Kidney epithelial cell (primary cell): ENCODE measurements at places on chromosomes 1 and 21.

- DNase-seq: no peak
These were observed 39.1 kb upstream of the NHLH2 start for GRCh38 chr1:115879977-115880376.

DNA sequence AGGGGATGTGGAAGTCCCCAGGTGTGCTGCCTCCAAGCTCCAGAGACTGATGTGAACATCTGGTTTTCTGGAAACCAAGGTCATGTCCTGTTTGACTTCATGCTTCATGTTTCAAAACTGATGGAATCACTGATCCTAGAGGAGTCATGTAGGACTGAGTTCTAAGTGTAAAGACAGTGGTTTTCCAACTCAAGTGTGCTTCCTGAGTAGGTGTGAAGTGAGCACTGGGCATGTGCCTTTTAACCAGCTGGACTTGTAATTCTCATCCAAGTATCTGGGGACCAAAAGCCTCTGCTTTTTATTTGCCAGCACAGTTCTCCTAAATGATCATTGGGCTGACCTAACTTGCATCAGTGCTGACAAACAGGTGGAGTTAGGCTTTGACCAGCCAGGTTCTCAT lies 36.9 kb downstream of the ABCA4 start:
- no peak for DNase-seq

DNA sequence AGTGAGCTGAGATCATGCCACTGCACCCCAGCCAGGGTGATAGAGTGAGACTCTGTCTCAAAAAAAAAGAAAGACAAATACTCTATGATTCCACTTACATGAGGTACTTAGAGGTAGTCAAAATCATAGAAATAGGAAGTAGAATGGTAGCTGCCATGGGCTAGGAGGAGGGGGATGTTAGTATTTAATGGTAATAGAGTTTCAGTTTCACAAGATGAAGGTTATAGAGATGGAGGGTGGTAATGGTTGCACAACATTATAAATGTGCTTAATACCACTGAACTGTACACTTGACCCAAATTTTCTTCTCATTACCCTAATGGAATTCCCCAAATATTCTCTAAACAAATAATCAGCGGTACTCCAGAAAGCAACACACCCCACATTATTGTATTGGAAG lies 12.8 kb downstream of the EIF2B3 start:
- DNase-seq: no peak

DNA sequence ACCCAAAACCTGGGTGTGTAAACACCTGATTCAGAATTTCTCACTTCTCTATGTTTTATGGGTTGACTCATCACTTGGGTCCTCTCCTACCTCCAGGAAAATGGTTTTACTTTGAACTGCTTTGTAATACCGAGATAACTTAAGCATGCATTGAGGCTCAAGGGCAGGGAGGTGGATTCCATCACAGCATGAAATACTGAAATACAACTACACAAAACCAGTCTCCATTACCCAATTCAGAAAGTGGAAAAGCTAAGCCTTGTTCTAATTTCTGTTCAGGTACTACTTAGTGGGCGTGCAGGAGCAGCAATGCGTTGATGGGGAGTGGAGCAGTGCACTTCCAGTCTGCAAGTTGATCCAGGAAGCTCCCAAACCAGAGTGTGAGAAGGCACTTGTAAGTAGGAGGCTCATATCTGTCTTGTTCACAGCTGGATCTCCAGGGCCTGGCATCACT lies 6.1 kb upstream of the C4BPA start:
- DNase-seq: no peak

- no peak for DNase-seq
These were observed 3.7 kb downstream of the ZBED6 start for GRCh38 chr1:203799157-203799556.

DNA sequence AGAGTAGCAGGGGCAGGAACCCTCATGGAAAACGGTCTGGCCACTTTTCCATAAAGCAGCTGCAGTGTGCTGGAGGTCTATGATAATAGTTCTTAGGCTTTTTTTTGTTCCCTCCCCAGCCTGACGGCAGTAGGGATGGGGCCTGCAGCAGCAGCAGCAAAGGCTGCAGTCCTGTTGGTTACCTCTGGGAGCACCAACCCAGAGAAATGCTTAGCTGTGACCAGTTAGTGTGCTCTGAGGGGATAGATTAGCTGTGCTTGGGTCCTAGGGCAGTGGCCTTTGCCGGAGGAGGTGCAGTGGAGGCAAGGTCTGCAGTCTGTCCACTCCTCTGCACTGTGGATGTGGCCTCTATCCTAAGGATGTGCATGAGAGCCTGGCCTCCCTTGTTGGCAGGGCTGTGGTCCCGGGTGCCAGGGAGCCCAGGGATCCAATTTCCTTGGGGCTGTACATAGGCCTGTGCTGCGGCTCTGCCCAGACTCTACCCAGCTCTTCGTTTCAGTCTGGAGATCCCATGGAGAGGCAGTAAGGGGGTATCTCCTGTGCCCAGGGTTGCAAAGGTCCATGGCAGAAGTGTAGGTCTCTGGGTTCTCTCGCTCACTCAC lies 322.7 kb downstream of the PTBP2 start:
- DNase-seq: no peak

DNA sequence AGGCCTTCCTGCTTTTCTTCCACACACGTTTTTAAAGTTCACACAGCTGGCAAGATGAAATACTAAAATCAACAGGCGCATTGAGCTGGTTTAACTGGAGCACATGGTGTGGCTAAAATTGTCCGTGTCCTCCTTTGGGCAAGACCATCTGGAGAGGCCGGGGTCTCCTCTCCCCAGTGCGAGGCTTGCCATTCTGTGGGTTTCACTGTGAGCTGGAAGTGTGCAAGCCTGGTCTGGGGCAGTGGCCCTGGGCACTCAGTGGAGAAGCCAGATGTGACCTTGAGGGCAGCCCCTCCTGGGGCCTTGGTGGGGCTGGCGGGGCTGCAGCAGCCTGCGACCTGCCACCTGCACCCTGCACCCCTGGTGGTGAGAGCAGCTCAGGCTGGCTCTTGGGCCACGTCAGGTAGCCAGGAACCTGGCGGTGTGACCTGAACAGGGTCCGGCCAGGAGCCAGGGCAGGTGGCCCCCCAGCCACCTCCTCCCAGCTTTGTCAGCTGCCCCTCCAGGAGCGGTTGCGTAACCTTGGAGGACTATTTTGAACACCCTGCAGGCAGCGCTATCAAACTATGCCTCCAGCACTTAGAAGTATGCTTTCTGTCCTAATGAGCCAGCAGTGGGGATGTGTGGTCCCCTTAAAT lies 52.4 kb downstream of the SLC37A1 start:
- no peak for DNase-seq

DNA sequence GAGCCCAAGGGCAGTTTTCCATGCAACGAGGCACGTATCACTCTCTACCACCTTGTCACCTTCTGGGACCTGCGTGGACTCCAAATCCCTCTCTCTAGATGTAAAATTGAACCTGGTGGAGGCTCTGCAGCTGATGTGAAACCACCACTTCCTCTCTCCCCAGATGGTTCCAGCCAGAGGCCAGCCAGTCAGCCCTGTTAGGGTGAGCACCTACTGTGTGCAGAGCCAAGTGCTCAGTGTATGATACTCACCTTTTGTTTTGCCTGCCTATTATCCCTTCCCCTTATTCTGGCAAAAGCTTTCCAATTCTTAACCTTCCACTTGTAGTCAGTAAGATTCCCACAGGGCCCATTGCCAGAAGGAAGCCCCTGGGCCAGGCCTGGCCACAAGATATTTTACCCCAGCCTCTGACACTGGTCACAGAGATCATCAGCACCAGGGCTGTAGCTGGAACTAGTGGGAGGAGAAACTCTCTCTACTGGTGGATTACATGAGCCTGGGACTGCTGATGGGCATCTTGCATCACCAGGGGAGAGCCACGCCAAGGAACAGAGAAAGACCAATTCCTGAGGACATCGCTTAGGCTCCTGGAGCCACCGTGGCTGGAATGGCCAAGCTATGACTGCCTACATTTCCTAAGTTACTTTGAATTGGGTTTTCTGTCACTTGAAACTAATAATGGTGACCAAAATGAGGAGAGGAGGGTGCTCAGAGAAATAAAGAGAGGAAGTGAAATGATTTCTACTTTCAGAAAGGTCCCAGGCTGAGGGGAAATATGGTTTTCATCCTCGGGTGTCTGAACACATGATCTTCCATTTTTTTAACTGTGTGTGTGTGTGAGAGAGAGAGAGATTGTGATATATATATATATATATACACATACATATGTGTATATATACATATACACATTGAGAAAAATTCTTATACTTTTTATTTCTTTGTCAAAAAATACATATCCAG lies 26.6 kb upstream of the RD3 start:
- no peak for DNase-seq

- DNase-seq: no peak
These were observed 406.9 kb upstream of the CXADR start for GRCh38 chr21:17105932-17106331.

GRCh38 chr1:176894450-176894849 lies 270.1 kb downstream of the ASTN1 start:
- DNase-seq: no peak

DNA sequence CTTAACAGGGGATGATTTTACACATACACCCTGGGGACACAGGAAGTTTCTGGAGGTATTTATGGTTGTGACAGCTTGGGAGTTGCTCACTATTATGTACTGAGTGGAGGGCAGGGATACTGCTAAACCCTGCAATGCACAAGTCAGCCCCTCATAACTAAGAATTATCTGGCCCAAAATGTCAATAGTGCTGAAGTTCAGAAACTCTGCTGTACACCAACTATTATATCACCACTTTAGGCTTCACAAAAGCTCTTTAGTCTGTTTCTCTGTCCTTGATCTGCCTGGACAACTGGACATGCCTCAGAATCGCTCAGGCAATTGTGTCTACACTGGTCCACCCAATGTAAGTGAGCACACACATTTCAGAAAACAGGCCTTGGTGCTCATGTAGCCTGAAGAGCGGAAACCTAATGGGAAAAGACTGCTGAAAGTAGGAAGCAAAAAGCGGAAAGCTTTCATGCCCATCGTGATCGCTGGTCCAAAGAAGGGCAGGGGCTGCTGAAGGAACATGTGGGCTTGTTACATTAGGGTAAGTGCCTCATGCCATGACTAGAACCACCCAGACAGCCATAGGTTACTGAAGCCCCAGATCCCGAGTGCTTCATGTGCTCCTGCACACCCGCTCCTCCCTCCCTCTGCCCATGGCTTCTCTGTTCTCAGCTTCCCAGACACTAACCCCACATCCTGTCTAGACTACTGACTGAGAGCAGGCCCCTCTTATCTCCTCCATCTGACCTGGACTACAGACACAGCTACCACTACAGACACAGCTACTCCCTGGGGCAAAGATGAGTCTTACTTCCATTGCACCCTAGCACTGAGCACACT lies 73.5 kb downstream of the LRIG2 start:
- DNase-seq: no peak

DNA sequence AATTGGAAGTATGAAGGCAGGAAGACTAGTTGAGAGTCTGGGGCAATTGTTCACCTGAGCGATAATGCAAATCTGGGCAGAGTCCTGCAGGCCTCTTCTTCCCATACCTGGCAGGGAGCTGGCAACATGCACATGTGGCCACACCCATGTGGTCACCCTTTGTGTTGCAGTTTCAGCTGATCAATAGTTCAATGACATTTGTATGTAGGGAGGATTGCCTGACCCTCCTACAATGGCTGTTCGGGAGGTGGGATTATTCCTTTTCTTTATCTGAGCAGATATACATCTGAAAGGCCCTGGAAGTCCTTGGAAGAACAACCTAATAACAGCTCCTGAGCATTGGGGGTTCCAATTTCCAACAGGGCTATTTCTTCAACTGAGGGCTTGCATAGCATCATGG lies 15.2 kb upstream of the TRIM45 start:
- DNase-seq: no peak

DNA sequence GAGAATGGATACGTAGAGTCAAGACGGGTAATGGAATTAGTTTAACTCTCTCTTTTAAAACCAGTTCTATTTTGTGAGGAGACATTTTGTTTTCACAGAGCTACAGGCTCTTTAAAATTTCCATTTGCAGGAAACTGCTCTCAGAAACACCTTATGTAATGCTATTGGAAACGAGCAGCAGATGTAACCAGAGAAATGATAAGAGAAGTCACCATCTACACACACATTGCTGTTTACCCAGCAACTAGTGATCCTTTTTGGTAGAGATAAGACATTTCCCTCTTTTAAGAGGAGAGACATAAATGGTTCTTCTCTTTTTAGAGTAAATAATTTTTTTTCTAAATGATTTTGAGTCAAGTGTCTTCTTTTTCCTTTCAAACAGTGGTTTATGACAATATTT lies 80.6 kb downstream of the KCTD3 start:
- no peak for DNase-seq

DNA sequence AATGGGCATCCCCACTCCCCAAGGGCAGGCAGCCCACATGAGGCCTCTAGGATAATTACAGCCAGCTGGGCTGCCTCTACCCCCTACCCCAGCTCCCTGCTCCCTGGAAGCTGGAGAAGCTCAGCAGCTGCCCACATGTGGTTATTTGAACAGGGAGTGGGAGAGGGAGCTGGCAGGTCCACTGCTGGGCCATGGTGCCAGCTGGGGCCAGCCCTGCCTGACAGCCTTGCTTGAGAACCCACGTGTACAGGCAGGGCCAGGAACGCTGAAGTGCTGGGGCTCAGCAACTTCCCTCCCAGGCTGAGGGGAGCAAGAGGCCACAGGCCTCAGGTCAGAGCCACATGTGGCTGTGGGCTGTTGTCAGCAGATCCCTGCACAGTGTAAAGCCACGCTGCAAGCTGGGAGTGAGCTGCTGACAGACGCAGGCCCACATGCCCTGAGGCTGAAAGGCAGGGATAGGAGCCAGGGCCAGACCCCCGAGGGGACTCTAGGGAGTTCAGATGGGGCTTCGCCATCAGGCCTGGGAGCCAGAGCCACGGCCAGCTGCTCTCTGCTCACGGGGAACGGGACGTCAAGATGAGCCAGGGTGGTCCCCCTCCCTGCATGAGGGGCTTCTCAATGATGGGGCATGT lies 129.0 kb downstream of the SYF2 start:
- DNase-seq: no peak

GRCh38 chr1:77282187-77282865 lies 507 bp downstream of the AK5 start:
- DNase-seq: no peak

GRCh38 chr1:153353226-153353947 lies 4.3 kb upstream of the S100A9 start:
- DNase-seq: no peak

- no peak for DNase-seq
These were observed 599 bp upstream of the TMEM240 start for GRCh38 chr1:1540818-1541628.
